NCI-H2171 (cell line): ENCODE measurements at places on chromosomes 12 and 14.

DNA sequence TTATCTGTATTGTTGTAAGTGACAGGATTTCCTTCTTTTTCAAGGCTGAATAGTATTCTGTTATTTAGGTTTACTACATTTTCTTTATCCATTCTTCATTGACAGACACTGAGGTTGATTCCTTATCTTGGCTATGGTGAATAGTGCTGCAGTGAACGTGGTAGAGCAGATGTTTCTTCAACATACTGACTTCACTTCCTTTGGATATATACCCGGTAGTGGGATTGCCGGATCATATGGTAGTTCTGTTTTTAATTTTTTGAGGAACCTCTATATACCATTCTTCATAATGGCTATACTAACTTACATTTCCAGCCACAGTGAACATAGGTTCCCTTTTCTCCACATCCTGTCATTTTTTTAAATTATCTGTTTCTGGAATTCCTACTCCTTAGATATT lies 21.8 kb downstream of the DERA start:
- no peak for DNase-seq

GRCh38 chr12:110114528-110114937 lies 9.6 kb upstream of the IFT81 start:
- DNase-seq, result no peak

- DNase-seq, result no peak
Observed at GRCh38 chr14:25400607-25401206, 350.8 kb upstream of the STXBP6 start.

GRCh38 chr14:44291366-44291915 lies 215.6 kb downstream of the FSCB start:
- DNase-seq, result no peak

GRCh38 chr12:132224484-132224883 lies 80.2 kb downstream of the NOC4L start:
- DNase-seq, result no peak

- no peak for DNase-seq
Observed at GRCh38 chr12:6612247-6612646, 5.1 kb upstream of the CHD4 start.

DNA sequence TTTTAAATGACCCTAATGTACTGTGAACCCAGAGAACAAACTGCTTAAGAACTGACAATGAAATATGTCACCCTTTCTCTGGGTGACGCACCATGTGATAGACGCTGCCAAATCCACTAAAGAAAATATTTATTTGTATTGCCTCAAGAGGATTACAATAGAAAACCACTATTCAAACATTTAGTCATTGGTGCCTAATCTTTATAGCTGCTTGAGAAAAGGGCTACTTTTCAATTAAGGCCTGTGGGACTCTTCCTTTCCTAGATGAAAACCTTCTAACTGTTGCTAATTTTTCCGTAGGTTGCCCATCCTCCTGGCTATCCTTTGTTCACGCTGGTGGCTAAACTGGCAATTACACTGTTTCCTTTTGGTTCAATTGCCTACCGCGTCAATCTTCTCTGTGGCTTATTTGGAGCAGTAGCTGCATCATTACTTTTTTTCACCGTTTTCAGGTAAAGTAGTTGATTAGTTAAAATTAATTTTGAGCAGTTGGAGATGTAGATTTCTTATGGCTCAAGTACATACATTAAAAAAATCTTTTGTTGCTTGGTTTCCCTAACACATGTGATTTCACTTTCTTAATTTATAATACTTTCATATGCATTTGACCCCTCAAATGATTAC lies 6.0 kb downstream of the TMEM260 start:
- DNase-seq, result no peak

- no peak for DNase-seq
Observed at GRCh38 chr14:93731753-93732152, 56.5 kb downstream of the PRIMA1 start.

- no peak for DNase-seq
Observed at GRCh38 chr14:69291396-69291795, 31.4 kb downstream of the GALNT16 start.

GRCh38 chr12:27998658-27999057 lies 26.1 kb upstream of the PTHLH start:
- no peak for DNase-seq

- DNase-seq, result no peak
Observed at GRCh38 chr14:90659156-90659555, 157.1 kb downstream of the TTC7B start.

- no peak for DNase-seq
Observed at GRCh38 chr12:95994476-95994875, 1.7 kb downstream of the HAL start.

DNA sequence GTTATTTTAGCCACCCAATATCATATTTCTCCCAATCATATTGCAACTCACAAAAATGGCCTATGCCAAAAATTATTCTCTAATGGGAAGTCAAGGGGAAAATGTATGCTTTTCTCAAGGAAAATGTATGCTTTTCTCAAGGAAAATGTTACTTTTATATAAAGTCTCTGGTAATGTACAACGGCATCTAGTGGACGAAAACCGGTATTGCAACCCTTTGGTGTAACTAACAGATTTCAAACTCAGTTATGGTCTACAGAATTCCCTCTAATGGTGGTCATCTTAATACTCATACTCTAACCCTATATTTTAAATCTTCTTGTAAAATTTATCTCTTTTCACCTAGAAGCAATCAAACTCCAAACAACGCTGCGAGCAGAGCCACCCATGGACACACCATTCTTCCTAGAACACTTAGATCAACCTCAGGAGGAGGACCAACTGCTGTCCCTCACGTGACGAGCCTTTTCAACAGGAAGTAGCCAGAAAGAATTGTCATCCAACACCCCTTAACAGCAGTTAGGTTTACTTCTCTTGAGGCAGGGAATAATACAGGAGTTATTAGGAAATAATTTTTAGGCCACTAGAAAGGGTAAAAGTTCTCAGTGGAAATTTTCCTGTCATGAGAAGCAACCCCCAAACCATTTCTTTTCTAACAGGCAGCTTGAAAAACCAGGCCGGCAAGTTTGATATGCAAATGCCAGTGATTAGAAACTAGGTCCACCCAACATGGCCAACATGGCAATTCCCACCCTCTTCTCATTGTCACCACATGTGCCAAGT lies 20.1 kb downstream of the APOBEC1 start:
- DNase-seq, result peak; percentile 82

GRCh38 chr14:101500061-101500460 lies 61.2 kb upstream of the DIO3 start:
- no peak for DNase-seq

DNA sequence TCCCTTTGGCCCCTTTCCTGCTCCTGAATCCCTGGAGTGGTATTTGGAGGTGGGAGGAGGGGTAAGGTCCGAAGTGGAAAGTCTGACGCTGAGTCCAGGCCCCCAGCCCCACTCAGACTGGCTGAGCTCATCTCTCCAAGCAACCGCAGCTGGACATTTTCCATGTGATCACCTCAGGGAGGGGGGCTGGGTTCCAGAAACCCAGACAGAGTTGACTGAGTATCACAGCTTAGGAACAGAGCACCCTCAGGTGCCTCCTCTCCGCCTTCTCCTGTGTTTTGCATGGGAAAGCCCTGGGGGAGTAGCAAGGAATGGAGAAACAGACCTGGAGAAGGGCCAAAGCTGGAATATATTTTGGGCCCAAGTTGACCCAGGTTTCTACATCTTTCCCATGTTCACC lies 8.0 kb upstream of the ITGA5 start:
- DNase-seq, result no peak

DNA sequence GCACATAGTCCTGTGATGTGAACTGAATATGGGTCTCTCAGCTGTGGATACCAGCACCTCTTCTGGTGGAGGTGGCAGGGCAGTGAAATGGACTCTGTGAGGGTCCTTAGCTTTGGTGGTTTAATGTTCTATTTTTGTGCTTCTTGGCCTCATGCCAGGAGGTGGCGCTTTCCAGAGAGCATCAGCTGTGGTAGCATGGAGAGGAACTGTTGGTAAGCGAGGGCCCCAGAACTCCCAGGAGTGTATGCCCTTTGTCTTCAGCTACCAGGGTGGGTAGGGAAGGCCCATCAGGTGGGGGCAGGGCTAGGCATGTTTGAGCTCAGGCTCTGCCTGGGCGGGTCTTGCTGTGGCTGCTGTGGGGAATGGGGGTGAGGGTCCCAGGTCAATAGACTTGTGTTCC lies 241.7 kb downstream of the AEBP2 start:
- no peak for DNase-seq

- no peak for DNase-seq
Observed at GRCh38 chr12:46298261-46298660, 29.4 kb upstream of the SLC38A1 start.

GRCh38 chr12:109120095-109120494 lies 3.7 kb downstream of the ACACB start:
- no peak for DNase-seq

DNA sequence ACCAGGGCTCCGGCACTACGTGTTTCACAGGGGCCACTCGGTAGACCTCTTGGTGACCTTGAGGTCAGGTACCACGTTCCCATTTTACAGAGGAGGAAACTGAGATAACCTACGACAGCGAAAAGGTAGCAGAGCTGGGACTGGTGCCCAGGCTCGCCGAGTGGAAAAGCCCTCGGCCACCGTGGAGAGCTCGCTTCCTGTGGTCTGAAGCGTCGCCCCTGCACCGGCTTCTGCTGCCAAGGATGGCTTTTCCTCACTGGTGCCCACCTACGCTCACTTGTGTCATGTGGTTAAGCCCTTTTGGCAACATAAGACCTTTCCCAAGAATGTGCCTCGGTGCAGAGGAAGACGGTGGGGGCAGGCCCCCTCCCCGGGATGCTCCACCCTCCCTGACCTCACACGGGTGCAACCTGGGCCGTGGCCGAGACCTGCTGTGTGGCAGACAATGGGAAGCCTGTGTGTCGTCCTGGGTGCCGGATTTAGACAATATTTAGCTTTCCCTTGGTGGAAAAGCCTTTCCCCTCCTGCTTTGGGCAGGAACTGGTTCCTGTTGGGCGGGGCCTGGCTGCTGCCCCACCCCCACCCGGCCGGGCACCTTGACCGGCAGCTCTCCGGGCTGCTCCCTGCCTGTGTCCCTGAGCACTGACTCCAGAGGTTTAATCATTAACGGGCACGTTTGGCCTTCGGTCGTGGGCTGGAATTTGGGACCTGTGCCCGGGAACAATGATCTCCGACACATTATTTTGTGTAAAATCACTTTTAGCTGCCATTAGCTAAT lies 32.4 kb upstream of the PPP1R13B start:
- no peak for DNase-seq

DNA sequence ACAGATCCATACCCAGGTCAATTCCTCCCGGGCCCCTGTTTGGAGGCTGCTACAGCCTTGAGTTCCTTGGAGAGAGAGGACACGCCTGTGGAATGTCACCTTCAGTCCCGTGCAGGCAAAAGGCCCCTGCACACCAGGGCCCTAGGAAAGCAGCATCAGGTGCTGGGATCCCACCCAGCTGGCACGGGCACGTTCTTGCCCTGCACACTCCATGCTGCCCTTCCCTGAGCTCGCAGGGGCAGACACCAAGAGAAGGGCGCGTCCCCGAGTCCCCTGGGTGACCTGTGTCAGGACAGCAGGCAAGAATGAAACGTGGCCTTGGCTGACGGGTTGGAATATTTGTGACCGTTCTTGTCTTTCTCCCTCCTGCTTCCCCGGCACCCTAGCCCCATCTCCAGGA lies 67.7 kb downstream of the TSPAN11 start:
- DNase-seq, result no peak

DNA sequence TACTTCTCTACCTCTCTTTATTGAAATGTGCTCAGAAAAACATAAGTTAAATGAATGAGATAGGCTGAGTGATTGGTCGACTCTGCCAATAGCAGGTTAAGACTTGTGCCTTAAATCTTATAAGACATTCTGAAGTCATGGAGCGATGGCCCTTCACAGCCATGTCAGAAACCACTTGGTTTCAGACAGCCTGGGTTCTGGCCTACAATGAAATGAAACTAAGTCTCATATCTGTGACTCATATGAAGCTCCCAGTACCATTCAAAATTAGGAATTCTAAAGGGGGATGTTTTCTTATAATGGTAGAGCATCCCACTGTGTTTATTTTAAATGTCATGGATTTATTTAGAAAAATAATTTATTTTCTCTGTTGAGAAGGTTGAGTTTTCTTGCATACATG lies 42.6 kb downstream of the PLXNC1 start:
- DNase-seq, result no peak

- no peak for DNase-seq
Observed at GRCh38 chr12:3622021-3622821, 130.7 kb downstream of the CRACR2A start.

GRCh38 chr12:3101309-3102024 lies 24.3 kb downstream of the TSPAN9 start:
- DNase-seq, result no peak

DNA sequence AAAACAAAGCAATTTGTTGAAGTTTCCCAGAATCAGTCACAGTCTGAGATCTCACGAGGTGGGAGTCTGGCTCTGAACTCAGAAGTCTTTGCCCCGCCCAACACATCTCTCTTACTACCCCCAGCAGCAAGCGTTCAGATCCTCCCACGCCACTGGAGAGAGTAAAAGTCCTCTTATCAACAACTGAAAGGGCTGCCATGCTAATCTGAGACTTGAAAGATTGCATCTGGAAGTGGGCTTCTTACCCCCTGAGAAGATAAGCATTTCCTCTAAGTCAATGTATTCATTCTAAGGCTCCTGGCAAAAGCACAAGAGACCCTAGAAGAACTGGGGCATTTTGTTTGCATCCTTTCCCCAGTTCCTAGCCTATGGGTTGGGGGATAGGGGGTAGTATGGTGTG lies 34.1 kb upstream of the STON2 start:
- DNase-seq, result no peak

DNA sequence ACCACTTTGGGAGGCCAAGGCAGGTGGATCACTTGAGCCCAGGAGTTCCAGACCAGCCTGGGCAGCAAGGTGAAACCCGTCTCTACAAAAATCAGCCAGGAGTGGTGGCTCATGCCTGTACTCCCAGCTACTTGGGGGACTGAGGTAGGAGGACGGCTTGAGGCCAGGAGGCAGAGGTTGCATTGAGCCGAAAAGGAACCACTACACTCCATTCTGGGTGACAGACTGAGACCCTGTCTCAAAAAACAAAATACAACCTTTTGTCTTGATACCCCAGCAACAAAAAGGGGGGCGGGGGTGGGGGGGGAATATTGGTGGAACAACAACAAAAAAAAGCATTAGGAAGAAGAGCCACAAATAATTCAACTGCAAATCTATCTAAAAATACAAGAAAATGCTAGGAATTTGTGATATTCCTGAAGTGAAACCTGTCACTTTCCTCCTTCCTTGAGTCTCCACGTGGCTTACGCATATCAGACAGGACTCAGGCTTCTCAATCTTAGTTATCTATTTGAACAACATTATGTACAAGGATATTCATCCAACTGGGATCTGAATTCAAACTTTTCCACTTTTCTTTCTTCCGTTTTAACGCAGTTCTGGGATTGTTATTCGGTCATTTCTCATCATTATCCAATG lies 1.3 kb downstream of the R3HDM2 start:
- DNase-seq, result no peak
